ENCODE measurements at places on chromosomes 2 and 18. TPM values are rescaled to one million over a fixed set of nuclear protein-coding genes. Genes with fewer than 3 reads are reported as not detected.

The MYL12B gene
- 95.0 TPM for total RNA-seq

DNA sequence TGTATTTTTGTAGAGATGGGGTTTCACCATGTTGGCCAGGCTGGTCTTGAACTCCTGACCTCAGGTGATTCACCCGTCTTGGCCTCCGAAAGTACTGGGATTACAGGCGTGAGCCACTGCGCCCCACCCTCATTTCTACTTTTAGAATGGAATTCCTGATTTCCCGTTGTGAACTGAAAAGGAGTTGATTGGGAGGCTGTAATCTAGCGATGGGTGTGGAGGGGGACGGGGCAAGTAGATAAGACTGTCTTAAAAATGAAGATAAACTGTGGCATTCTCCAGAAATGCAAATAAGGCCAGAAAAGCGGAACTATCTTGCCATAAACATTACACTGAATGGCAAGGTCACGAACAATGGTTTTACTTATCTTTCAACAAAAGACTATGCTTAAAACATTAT is 135.4 kb downstream of the TRIB2 start:
- DNase-seq, result no peak

- peak; percentile 44 for DNase-seq
Observed at GRCh38 chr2:168246483-168247340, 683 bp downstream of the STK39 start.

The PSD4 gene
- 4.0 TPM for total RNA-seq

The SKOR2 gene
- 19.9 TPM for total RNA-seq

The MYO7B gene
- 0.27 TPM for total RNA-seq

The FAM168B gene
- total RNA-seq, result 105 TPM

The POTEC gene
- 0.09 TPM for total RNA-seq

The CXCR2 gene
- total RNA-seq, result not detected

GRCh38 chr2:3460831-3461800 is 58.2 kb downstream of the ADI1 start:
- DNase-seq, result no peak

GRCh38 chr2:66682476-66682875 is 247.6 kb downstream of the MEIS1 start:
- DNase-seq, result no peak

The LTBP1 gene
- 8.6 TPM for total RNA-seq

DNA sequence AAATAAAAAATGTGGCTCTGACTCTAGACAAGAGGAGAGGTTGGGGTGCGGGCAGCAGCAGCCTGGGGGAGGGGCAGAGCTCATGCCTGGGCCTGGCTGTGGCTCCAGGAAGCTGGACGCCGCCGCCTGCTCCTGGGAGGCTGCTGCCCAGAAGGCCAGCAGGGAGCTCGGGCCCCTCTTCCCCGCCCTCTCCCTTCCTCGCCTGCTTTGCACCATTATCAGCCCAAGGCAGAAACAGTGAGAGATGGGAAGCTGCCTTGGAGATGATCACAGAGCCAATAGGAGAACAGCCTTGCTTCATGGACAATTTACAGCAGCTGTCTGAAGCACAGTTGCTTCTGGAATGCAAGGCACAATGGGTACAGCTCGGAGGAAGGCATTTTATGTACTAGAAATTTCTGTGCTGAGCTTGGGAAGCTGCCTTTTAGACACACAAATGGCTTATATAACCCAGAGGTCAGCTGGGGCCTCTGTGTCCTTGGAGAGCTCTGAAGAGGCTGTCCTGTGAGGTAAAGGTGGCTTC is 55.3 kb upstream of the AFF3 start:
- DNase-seq, result peak; percentile 60

- DNase-seq, result no peak
Observed at GRCh38 chr2:206518997-206519396, 75.7 kb downstream of the ADAM23 start.

- DNase-seq, result no peak
Observed at GRCh38 chr2:231146665-231147064, 21.8 kb upstream of the HTR2B start.

The SCN3A gene
- total RNA-seq, result 139 TPM

DNA sequence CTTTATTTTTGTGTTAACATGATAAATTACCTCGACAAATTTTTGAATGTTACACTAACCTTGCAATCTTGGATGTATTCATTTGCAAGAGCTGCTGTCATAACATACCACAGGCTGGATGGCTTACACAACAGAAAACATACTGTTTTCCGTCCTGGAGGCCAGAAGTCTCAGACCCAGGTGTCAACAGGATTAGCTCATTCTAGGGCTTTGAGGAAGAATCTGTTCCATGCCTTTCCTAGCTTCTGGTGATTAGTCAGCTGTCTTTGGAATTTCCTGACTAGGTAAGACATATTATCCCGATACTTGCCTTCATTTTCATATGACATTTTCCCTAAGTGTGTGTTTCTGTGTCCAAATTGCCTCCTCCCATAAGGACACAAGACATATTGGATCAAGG is 188.6 kb upstream of the CDH19 start:
- DNase-seq, result no peak

DNA sequence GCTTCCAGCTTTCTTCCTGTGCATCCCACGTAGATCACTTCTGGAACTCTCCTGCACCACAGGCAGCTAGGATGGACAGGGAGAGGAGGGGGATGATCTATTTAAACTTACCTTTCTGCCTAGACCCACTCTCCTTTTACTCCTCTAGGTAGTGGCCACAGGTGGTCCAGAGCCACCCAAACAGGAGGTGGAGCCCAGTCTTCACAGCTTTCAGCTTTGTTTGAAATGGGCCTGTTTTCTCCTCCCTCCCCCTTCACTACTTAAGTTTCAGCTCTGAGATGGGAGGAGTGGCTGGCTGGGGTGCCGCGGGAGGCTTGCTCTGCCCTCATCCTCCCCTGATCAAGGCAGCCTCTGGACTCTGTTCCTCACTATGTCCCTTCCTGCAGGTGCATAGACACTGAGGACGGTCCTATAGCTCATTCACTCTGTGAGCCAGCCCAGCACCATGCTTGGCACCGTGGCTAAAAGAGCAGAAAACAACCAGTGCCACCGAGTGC is 12.6 kb upstream of the CELF4 start:
- DNase-seq, result no peak

The SAG gene
- not detected for total RNA-seq

DNA sequence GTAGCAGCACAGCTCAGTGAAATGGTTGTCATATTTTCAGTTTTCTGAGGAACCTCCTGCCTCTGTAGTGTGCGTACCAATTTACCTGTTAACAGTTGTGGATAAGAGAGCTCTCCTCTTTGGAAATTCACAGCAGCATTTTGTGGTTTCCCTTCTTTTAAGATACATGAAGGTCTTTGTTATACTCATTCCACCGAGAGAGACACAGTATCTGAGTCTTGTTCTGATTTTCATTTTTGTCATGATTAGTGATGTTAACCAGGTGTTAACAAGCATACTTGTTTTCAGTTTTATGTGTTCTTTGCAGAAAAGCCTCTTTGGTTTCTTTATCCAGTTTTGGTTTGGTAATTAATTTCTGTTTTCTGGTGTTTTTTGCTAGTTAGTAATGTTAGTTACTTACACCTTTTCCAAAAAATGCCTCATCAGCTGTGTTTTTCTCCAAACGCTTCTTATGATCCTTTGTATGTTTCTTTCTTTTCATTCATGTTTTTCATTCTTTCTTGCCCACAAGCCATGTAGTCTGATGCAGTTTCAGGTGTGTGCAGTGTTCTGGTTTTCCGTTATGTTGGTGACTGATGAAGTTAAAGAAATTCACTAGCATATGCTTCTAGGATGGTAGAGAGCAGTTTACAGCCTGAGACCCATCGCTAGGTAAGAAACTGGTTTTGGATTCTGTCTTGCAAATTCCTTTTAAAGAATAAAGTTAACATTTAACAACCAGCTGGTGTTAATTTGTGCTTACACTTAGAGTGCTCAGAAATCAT is 30.1 kb downstream of the CCDC74A start:
- DNase-seq, result no peak

- no peak for DNase-seq
Observed at GRCh38 chr2:18517386-18517785, 43.1 kb downstream of the RDH14 start.

GRCh38 chr2:27185331-27186026 is 26.4 kb upstream of the ATRAID start:
- DNase-seq, result no peak

The CERKL gene
- 47.5 TPM for total RNA-seq

Measured in cerebellum (tissue), 4 donors.